T follicular helper cell (primary cell): ENCODE measurements at places on chromosomes 7 and 10.

DNA sequence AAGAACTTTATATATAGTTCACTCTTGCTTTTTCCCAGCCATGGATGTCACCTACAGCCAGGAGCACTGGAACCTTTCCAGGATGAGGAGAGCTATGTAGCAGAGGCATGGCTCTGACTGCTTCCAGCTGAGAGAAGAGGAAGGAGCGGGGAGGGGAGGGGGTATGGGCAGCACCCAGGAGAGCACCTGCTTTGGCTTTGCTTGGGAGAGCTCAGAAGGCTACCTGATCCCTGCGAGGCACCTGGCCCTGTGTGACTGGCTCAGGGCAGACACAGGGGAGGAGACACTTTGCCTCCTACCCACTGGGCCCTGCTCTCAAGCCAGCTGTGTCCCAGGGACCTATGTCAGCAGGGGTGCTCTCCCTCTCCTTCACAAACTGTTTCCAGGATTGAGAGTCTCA is 67.1 kb downstream of the HK1 start:
- no peak for DNase-seq

DNA sequence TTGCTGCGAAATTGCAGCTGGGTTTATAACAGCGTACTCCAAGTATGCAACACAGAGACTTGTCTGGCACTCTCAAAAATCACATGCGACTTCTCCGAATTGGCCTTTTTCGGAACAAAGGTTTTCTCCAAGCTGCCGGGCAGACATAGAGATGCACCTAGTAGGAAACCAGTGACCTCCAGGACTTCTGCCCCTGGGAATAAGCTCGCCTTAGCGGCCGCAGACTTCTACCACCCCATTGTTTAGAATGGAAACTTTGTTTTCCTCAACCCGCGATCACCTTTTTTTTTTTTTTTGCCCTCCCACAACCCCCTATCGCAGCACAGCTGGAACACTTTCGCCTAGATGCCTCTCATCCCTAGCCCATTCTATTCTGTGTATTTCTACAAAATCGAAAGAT is 4.9 kb upstream of the HOXA10 start:
- DNase-seq, result no peak

- DNase-seq, result no peak
Observed at GRCh38 chr7:30170476-30171205, 35.9 kb downstream of the MTURN start.

DNA sequence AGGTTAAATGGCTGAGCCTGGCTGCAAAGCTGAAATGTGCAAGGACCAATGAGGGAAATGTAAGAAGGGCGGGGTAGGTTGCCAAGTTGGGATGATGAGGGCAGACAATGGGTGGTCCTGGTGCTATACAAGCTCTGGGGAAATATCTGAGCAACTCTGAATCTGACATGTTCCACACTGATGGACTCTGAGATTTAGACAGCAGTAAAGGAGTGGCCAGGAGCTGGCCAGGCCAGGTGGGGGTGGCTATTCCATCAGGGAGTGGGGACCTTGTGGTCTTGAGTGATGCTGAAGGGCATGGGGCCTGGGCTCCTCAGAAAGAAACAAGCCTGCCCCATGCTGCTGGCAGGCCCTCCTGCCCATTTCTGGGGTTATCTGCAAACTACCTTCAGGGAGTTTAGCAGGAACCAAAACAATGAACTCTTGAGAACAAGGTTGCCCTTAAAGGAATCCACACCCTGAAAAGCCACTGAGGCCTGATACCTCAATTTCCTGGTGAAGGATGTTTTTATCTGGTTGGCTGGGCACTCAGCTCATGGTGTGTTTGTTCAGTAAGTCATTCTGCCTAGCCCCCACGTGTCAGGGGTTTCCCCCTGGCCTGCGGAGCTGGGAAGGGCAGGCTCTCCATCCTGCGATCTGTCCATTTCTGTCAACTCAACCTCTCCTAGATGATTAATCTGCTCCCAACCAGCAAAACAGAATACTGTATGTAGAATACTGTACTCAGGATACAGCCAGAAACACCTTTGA is 143.3 kb upstream of the TNS3 start:
- no peak for DNase-seq

DNA sequence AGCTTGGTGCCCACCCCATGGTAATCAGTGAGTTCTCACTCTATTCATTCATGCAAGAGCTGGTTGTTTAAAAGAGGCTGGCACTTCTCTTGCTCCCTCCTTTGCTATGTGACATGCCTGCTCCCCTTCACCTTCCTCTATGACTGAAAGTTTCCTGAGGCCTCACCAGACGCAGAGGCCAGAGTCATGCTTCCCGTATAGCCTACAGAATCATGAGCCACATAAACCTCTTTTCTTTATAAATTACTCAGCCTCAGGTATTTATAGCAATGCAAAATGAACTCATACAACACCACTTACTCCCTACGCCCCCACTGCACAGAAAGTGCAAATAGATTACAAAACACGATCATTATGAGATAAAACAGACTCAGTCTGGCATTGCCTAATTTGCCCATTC is 39.0 kb downstream of the SEC61G start:
- no peak for DNase-seq

DNA sequence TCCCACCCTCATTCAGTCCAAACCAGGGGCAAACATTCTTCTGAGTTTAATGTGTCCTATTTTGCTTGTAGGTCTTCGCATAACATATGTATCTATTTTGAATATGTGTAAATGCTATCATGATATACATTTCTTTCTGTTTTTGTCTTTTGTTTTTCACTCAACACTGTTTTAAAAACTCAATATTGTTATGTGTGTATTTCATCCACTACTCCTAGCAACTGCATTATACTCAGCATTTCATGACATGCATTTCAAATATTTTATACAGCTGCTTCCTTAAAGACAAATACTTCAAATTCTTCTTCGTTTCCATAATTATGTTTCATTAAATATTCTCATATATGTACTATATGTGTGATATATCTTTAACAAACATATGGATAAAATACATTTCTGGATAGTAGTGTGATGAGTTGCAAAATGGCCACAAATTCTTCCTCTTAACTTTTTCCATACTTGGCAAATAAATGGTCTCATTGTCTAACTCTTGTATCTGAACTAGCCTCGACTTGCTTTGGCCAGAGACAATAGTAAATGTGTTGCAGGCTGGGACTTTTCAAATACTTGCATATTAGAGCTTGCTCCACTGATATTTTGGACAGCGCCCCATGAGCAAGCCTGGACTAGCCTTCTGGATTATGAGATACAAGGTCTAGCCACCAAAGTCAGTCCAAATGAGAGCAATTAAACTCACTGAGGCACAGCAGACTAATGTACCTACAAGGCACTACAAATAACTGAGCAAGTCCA is 539.7 kb upstream of the KCND2 start:
- DNase-seq, result no peak

GRCh38 chr10:44044549-44044948 is 340.3 kb downstream of the CXCL12 start:
- DNase-seq, result no peak

DNA sequence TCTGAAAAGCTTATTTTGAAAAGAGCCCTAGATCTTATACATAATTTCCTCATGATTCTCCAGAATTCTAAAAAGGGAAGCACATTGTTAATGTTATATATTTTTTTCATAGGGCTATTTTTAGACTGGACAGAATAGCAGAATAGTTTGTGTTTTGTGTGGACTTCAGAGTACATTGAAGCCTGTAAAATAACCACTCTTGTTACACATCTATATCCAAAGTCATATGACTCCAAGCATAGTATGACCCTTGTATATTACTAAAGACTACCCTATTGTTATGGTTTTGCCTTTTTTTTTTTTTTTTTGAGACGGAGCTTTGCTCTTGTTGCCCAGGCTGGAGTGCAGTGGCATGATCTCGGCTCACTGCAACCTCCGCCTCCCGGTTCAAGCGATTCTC is 26.1 kb upstream of the FIS1 start:
- DNase-seq, result no peak

DNA sequence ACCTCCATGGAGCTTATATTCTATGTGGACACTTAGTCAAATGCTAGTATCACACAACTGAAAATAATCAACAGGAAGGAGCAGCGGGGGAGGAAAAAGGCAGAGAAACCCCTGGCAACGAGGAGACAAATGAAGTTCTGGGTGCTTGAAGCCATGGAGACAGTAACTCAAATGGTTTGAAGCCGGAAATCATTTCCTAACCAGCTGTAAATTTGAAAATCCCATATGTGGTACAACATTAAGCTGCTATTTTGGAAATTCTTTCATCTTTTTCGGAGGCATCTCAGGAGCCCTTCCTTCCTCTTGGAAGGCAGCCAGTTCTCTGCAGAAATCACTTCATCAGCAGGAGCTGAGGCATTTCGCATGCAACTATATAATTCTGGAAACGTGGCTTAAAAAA is 91.4 kb downstream of the PPP1R3C start:
- no peak for DNase-seq

- no peak for DNase-seq
Observed at GRCh38 chr7:94633014-94633341, 23.0 kb downstream of the SGCE start.

- peak; percentile 14 for DNase-seq
Observed at GRCh38 chr10:8444630-8445029, 390.1 kb downstream of the GATA3 start.

GRCh38 chr10:130358981-130359650 is 222.9 kb downstream of the GLRX3 start:
- no peak for DNase-seq

DNA sequence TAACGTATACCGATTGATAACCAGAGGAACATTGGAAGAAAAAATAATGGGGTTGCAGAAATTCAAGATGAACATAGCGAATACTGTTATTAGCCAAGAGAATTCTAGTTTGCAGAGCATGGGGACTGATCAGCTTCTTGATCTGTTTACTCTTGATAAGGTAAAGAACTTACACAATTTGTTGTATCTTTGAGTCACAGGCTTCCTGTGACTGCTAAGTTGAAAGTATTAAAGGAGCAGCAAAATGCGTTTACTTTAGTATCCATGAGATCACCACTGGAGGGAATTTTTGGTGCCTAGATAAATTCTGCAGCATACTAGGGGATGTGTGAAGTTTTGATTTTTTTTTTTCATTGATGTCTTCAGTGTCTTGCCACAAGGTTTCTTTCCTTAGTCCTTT is 103.6 kb downstream of the BTAF1 start:
- no peak for DNase-seq

- no peak for DNase-seq
Observed at GRCh38 chr10:23405540-23405939, 33.3 kb upstream of the OTUD1 start.

DNA sequence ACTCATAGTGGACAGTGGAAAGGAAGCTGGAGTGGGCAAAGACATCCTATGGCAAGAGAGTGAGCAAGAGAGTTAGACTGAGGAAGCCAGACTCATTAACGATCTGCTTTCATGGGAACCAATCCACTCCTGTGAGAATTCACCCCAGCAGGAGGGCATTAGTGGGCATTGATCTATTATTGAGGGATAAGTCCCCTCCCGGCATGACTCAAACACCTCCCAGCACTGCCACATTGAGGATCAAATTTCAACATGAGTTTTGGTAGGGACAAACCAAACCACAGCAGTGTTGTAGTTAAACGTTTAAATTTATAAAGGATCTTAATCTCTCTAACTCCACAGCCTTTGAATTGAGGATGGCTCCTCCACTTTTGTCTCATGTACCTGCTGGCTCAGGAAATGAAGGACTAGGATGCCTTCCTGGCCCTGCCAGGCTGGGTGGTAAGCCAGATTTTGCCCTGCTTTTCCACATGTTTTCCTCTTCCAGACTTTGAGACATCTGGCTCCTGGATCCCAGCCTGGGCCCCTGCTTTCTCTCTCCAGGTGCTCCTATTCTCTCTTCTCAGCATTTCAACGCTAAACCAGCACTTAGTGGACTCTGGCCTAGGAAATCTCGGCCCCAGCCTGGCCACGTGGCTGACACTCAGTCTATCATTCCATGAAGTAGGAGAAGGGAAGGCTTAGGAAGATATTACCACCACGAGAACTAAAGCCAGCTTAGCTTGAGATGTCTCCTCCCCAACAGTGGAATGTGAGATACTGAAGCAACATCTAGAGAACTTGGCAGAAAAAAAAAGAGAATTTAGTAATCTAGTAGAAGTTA is 96.5 kb upstream of the PIP4K2A start:
- no peak for DNase-seq

- no peak for DNase-seq
Observed at GRCh38 chr7:123661765-123662164, 6.1 kb downstream of the LMOD2 start.

GRCh38 chr10:1539216-1539615 is 198.1 kb downstream of the ADARB2 start:
- DNase-seq, result no peak

- no peak for DNase-seq
Observed at GRCh38 chr7:40538281-40538680, 403.5 kb downstream of the SUGCT start.

DNA sequence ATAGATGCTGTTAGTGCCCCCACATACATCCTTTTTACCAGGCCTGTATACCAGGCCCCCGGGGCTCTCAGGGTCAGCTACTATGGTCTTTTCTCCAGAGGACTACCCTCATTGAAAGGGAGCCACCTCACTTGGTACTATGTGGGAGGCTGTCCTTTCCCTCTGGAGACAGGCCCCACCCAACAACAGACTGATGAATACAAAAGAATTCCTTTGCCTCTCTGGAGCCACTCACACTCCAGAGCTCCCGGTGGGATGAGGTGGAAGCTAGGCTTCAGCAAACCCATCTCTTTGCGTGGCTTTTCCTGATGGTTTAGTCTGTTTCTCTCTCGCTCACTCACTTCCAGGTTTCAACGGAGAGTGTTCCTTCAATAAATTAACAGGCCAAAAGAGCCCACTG is 30.3 kb downstream of the ANKMY2 start:
- DNase-seq, result no peak

DNA sequence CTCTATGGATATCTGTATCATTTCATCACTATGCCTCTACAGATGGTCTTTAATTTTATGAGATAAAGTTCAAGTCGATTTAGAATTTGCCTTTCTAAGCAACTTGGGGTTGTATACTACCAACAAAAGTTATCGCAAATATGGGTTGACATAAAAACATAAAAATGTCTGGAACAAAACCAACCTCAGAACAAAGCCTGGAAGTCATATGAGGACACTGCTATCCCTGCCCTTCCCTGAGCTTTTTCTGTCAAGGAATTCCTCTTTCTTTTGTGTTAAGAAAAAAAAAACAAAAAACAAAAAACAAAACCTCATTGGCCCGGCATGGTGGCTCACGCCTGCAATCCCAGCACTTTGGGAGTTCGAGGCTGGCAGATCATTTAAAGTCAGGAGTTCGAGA is 319.3 kb downstream of the CAMK1D start:
- DNase-seq, result no peak

DNA sequence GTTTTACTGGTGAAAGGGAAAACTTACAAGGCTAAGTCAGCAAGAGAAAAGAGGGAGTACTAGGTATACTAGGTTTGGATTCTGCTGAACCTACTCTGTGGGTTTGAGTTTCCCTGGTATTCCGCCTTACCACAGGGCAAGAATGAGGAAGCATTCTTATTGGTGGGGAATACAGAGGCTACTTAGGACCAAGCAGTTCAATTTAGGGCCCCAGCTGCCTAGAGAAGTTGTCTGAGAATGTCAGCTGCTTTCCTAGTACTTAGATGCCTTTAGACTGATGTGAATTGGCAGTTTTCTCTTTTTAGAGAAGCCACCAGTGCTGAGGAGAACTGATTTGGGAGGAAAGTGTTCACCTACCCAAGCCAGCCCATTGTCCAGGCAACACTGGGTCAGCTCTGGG is 409.0 kb upstream of the LRGUK start:
- DNase-seq, result no peak

- DNase-seq, result no peak
Observed at GRCh38 chr7:29843726-29844125, 37.4 kb downstream of the WIPF3 start.
